ENCODE measurements at places on chromosomes 12 and 14.

- no peak for DNase-seq
Observed at GRCh38 chr14:24632761-24633160, 1.2 kb downstream of the GZMB start.

- DNase-seq = no peak
Observed at GRCh38 chr12:80033448-80033847, 65.9 kb upstream of the OTOGL start.

DNA sequence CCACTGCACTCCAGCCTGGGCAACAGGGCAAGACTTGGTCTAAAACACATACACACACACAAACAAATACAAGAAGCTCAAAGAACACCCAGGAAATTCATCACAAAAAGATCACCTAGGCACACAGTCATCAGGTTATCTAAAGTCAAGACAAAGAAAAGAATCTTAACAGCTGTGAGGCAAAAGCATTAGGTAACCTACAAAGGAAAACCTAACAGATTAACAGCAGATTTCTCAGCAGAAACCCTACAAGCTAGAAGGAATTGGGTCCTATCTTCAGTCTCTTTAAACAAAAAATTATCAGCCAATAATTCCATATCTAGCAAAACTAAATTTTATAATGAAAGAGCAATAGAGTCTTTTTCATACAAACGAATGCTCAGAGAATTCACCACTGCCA is 22.4 kb downstream of the CEP83 start:
- DNase-seq = no peak

DNA sequence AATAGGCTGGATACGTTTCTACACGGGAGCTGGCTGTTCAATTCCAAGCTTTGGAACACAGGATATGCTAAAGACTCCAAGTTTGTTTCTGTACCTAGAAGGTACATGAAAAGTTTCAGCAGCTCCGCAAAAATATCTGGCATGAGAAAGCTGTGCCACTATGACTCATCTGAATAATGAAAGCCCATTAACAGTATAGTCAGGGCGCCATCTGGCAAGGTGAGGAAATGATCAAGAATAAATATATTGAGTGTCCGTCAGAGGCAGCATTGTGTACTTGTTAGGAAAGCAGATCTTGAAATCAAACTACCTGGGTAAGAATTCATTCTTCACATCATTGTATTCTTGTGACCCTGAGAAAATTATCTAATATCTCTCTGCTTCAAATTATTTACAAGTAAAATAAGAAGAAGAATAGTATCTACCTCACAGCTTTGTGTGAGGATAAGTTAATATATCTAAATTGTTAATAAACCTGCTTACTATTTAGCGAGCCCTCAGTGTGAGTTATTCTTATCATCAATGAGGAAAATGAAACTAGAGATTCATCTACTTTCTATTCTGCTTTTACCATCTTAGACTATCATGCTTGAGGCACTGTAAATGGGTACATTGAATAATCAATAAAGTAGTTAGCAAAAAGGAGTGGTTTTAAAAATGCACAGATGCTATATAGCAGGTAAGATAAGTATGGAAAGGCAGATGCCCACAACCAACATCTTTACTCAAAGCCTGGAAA is 53.5 kb downstream of the FSCB start:
- no peak for DNase-seq

DNA sequence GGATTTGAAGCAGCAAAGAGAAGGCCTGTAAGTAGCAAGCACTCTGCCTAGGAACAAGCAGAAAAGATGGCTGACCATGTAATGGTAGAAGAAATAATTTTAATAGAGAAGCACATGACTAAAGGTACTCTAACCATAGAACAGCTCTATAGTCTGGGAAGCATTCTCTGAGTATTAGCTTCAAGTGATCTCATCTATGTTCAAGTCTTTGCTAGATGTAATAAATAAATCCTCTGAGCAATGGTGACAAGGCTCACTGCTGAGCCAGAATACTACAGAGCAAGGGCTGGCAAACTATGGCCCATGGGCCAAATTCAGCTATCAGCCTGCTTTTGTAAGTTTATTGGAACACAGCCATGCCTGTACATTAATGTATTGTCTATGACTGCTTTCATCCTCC is 84.8 kb downstream of the PEBP1 start:
- no peak for DNase-seq

DNA sequence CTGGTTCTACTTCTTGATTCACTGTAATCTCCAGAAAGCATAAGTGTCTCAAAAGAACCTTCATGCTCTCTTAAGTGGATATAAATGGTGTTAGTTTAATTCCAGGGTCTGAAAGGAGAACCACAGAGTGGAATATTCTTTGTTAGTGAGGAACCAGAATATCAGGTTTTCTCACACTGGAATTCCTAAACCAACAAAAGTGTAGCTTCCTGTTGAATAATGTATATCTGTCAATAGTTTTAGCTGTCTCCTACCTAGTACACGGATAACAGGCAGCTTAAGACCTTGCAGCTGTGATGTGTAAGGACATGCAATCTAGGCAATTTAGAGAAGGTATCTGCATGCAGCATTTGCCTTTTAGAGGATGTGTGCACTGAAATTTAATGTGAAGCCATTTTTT is 24.0 kb downstream of the LRIG3 start:
- DNase-seq = no peak

DNA sequence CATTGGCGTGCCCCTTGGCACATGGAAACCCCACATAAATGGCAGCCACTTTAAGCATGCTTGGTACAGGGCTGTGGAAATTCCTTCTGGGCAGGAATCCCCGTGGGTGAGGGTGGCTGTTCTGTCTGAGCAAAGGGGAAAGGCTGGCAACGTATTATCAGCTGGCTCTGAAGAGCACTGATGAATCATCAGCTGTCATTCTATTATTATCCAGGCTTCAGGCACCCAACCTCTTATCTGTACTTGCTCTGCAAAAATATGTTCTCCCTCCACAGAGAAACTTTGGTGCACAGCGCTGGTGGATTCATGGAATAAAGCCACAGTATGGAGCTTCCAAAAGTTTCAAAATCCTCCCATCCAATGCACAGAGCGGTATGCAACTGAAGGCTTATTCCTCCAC is 167.1 kb downstream of the TBX5 start:
- DNase-seq = no peak

DNA sequence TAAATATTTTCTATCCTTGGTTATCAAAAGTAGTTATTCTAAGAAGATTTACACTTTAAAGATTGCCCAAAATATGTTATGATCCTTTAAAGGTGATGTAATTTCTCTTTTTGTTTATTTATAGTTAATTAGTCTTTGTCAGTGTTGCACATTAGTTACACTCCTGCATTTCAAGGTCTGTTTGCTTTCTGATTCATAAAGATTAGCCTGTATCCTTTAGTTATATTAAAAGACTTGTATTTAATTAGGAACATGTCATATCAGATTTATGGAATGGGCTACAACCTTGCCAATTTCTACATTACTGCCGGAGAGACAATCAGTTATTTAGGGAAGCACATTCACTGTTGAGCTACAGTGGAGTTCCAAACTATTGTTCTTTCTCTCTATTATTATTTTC is 3.5 kb downstream of the EPYC start:
- DNase-seq = no peak

GRCh38 chr14:21768116-21768874 is 94.7 kb upstream of the OR4E1 start:
- DNase-seq = peak; percentile 3

DNA sequence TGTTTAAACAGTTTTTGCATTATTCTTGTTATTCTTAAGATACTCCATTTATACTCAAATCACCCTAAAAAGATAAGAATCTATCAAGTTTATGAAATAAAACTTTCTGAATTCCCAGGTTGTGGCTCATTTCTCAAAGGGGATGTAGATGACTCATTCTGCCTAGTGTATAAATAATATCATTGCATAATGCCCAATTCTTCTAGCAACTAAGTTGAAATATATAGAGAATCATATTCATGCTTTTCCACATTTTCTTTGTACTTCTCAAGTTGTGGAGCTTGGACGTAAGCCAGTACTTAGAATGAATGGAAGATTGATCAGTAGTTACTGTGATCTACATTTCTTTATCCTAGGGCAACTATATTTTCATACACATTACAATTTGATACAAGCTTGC is 201.1 kb downstream of the PPFIA2 start:
- DNase-seq = no peak

GRCh38 chr12:85423947-85424346 is 143.9 kb downstream of the ALX1 start:
- DNase-seq = no peak

DNA sequence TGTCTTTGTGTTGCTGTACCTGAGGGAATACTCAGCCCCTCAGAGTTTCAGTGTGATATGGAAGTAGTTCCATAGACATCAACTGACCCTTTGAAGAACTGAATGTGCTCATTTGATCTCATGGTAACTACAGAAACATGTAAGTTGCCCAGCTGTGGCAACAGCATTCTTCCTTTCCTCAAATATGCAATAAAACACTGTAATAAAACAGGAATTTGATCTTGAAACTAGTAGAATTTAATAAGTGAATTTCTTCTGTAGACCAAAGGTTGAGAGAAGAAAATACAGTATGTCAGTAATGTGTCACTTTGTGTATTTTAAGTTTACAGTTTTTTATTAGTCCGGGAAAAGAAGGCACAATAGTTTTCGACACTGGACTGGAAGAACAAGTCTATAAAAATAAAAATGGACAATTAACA is 31.9 kb downstream of the KCTD10 start:
- DNase-seq = no peak

DNA sequence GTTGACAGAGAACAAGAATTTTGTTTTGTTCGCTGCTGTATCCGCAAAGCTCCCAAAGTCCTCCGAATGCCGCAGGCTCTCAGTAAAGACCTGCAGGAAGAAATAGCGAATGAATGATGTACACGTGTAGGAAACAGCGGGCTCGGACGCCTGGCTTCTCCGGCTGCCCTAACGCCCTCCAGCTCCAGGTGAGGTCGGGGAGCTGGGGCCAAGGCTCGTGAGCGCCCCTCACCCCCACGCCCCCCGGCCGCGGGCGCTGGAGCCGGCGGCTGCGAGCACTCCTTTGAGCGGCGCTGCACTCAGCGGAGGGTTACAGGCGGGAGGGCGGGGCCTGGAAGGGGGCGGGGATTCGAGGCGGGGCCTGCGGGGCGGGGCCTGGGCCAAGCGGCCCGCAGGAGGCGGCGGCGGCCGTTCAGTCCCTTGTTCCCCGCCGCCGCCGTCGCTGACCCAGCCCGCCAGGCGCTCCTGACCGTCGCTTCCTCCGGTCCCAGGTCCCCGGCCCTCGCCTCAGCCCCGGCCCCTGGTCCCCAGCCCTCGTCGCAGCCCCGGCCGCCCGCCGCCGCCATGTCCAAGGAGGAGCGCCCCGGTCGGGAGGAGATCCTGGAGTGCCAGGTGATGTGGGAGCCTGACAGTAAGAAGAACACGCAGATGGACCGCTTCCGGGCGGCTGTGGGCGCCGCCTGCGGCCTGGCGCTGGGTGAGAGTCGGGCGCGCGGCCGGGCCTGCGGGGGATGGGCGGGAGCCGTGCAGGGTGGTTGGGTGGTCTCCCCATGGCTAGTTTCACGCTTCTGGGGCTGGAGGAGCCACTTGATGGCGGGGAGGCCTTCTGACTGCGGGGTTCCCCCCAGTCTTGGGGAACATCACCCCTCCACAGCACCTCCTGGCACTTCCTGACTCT is at the start of gene AACS:
Gene AACS, plus strand, starts transcription at position 415 of the 898 bp plus-strand sequence. Its CDS starts 150 bp downstream, at position 565.
- peak; percentile 77 for DNase-seq

DNA sequence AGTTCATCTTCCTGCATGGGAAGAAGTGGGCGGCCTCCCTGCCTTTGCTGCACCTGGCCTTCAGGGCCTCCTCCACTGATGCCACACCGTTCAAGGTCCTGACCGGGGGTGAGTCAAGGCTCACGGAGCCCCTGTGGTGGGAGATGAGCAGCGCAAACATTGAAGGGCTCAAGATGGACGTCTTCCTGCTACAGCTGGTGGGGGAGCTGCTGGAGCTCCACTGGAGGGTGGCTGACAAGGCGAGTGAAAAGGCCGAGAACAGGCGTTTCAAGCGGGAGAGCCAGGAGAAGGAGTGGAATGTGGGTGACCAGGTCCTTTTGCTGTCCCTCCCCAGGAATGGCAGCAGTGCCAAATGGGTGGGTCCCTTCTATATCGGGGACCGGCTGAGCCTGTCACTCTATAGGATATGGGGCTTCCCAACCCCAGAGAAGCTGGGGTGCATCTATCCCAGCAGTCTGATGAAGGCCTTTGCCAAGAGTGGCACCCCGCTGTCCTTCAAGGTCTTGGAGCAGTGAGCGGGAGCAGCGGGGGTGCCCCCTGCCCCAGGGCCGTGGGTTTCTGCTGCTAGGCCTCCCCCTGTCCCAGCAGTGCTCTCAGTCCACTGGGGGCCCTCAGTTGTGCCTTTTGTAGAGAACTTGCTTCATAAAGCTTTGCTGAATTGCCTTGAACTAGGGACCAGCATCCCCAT is 12.4 kb downstream of the CBLN3 start:
- no peak for DNase-seq

DNA sequence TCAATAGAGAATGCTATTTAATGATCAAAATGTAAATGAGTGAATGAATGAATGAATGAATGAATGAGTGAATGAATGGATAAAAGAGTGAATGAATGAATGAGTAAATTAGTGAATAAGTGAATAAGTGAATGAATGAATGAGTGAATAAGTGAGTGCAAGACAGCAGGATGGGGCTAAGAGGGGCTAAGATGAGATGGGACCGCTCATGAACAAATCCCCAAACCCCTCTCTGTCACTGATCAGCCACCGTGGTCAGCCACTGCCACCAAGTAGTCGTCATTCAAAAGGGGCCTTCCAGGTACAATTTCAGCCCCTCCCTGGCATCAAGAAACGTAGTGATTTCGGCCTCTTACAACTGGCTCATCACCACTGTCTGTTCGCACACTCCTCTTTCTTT is 79.2 kb downstream of the BCL11B start:
- no peak for DNase-seq

DNA sequence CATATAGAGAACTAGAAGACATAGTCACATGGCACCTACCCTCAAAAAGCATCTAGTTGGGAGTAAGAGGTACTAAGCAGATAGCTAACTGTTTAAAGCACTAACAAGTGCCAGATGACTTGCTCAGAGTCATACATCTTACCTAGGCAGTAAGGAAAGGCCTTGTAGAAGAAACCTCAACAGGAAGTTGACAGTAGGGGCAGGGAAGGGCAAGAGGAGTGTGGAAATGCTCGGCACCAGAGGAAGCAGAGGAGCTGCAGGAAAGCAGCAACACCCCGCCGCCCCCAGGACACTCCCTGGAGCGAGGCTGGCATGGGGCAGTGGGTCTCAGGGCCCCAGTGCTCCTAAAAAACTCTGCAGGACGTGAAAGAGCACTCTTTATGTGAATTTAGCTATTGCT is 92.9 kb downstream of the PPP2R5C start:
- no peak for DNase-seq

DNA sequence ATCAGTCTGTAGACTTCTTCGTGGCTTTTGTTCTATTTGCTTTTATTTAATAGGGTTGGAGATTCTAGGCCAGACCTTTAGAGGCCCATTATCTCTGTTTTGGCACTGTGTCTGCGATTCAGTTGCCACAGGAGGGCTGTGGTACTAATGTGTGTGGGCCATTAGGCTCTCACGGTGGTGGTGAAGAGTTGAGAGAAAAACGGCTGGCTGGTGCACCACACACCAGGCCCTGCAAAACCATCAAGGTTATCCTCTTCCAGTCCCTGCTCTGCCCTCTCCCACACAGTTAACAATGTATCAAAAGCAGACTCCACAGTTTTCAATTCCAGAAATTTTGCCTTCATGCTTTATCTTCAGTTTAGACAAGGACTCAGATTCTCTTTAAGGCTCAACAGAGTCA is 97.7 kb downstream of the MYF5 start:
- no peak for DNase-seq

GRCh38 chr12:45977620-45978019 is 12.8 kb downstream of the SCAF11 start:
- no peak for DNase-seq

Measured in cerebellar cortex (tissue), 1 donor.